Vagina (tissue), 2 donors: ENCODE measurements at places on chromosomes 4 and X.

DNA sequence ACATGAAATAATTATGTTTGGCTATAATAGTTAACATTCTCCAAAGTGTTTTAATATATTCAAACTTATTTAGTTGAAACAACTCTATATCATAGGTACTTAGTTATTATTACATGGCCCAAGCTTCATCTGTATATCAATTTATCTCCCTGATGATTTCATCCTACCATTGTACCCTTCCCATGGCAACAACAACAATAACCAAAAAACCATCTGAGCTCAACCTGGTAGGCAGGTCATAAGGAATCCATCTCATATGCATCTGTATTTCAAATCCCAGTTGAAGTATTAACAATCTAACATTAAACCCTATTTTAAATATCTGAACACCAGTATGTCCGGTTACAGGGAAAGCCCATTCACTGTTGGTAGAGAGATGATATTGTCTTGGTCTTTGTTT, 33.1 kb upstream of the SLC7A11 start:
- DNase-seq = no peak

- DNase-seq = no peak
These were observed 215.3 kb upstream of the CTSO start for GRCh38 chr4:156169011-156169410.

GRCh38 chrX:39377773-39378172, 576.5 kb downstream of the MID1IP1 start:
- DNase-seq = no peak

GRCh38 chrX:139086246-139086645, 374.7 kb upstream of the FGF13 start:
- DNase-seq = no peak

DNA sequence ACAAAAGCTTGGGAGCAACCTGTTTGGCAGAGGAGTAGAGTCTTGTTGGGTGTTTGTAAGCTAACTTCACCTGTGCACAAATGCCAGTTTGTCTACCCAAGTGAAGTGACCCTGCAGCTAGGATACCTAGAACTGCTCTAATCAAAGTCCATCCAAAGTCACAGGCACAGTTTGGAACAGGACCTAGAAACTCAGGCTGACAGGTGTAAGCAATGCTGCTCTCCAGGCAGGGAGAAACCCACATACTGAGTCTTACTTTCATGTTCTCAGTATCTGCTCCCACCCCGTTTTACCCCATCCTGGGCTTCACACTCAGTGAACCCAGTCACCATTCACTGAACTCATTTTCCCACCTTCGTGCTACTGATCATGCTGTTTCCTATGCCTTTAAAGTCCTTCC, 40.3 kb downstream of the MAML3 start:
- DNase-seq = no peak

GRCh38 chr4:15148691-15149090, 146.4 kb downstream of the CPEB2 start:
- DNase-seq = no peak

DNA sequence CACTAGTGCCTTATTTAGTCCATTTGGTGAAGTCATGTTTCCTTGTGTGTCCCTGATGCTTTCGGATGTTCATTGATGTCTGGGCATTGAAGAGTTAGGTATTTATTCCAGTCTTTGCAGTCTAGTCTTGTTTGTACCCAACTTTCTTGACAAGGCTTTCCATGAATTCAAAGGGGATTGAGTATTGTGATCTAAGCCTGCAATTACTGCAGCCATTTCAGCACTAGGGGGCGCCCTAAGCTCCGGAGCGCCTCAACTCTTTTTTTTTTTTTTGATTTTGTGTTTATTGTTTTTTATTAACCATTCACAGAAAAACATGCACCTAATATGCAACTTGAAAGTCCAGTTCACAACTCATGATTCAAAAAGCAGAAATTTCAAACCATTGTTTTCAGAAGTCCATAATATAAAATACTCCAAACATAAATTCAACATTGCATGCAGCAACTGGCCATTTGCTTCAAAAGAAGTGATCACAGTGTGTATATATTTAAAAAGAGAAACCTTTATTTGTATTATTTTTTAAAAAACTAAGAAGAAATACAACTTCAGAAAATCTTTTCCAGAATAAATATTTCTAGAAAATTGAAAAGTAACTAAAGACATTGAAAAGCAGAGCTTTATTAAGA, 59.2 kb downstream of the PTPN13 start:
- no peak for DNase-seq

DNA sequence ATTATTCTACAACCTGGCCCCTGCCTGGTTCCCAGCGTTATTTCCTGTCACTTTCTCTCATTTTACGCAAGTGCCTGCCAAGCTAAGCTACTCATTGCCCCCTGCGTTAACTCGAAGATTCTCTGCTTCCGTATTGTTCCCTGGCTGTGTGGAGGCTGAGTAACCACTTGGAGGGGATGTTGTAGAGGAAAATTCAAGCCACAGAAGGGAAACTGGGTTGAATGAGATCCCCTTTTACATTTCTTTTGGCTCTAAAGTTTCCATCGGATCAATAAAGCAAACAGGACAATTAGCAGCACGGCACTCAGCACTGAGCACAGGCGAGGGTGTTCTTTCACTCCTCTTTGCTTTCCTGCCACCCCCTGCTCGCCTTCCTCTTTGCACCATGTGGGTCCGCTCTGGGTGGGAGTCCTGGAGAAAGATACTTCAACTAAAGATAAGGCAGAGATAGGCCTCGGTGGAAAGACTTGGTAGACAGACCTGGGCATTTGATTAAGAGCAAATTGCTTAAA, 4.2 kb upstream of the TMSB4X start:
- DNase-seq = no peak

DNA sequence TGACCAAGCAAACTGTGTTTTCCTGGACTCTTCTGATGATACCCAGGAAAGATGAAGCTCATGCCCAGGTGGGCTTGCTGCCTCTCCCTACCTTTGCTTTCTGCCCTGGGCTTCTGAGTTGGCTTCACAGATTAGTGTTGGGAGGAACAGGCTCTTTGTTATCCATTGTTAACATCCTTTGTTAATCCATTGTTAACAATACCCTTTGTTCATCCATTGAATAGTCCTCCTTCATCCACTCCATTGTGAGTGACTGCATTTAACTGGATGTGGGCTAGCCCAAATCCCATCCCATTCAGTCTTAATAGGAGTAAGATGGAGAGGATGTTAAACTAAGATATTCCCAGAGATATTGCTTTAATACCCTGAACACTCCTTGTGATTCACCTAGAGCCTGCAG, 199.0 kb upstream of the LNX1 start:
- no peak for DNase-seq

DNA sequence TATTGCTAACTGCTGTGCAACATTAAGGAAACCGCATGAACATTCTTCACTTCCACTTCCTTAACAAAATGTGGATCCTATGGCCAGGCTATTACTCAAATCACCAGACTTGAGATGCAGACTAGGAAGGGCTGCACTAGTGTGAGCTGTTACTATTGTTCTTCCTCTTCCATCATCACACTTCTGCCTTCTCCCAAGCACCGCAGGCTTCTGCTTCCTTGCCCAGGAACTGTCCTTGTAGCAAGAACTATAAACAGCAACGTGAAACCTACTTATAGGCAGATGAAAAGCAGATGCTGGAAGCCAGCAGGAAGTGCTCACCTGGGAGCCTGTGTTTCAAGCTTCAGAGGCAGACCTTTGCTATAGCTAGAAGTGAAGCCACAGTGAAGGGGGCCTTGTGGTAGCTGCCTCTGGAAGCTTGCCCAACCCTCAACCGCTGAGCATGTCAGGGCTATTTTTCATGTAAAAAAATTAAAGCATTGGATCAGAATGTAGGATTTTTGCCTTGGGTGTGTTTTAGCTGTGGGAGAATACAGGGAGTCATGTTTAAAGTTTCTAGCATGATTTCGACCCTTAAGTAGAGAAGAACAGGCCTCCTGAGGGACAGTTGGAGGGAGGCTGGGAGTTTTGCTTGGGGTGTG, 43.9 kb downstream of the CLNK start:
- DNase-seq = no peak

DNA sequence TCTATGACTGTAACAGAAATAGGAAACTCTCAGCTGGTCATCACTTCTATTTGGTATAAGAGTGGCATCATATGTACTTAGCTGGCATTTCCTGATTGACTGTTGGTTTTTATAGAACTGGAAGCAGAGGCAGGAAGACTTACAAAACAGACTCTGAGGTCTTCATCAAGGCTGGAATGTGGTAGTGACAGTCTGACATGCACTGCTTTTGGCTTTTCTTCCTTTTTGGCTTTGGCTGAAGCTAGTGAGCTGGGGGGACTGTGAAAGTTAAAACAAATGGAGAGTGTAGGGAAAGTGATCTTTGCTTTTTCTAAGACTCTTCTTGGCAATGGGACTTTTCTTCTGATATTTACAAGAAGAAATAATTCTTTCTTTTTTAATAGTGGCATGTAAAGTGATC, 121.1 kb upstream of the SLC4A4 start:
- no peak for DNase-seq

DNA sequence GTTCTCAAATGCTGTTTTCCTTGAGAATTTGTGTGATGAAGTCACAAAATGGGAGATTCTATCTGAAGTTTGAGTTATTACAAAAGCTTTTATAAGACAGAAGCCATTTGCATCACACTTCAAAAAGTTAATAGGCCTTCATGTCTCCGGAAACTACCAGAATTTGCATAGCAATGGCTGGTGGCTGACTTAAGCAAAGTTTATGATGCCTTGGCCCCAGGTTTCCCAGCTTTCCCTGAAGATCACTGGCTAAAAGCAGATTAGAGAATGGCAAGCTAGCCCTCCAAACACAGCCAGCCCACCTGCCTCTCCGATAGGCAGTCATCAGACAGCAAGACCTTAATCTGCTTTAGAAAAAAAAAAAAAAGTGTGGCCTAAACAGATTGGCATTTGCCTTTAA, 197.8 kb downstream of the HS3ST1 start:
- no peak for DNase-seq

DNA sequence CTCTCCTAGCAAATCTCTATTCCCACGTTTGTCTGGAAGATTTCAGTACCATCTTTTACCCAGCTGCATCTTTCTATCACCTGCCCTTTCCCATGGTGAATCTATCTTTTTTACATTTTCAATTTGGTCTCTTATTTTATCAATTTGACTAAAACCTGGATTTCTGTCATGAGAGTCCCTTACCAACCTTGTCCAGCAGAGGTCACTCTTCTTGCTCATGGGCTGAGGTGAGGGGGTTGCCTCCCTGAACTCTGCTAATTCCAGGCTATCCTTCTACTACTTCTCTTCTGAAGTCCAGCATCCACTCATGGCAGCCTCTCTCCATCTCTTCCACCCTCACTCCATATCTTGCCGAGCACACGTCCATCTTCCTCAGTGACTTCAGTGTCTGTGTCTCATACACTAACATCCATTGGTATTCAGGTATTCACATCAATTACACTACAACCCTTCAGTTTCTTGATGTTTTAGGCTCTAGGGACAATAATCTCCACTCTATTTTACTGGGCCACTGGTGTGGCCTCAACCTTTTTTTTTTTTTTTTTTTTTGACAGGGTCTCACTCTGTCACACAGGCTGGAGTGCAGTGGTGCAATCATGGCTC, 17.8 kb upstream of the ZNF827 start:
- no peak for DNase-seq

GRCh38 chrX:77742788-77743476, 43.1 kb downstream of the ATRX start:
- DNase-seq = no peak

- DNase-seq = no peak
These were observed 169.1 kb downstream of the GUCY2F start for GRCh38 chrX:109312757-109313156.

- DNase-seq = no peak
These were observed 1.8 kb downstream of the TBC1D1 start for GRCh38 chr4:37892641-37893040.

- no peak for DNase-seq
These were observed 99.6 kb downstream of the IQCM start for GRCh38 chr4:149715822-149716585.

DNA sequence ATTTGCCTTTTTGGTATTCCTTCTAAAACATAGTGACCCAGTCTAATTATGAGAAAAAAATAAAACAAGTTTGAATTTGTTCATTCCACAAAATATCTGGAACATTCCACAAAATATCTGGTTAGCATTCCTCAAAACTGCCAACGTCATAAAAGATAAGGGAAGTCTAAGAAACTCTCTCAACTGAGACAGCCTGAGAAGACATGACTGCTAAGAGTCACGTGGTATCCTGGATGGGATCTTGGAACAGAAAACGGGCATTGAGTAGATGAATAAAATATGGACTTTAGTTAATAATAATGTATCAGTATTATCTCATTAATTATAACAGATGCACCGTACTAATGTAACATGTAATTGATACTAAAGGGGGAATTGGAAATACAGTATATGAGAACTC, 280.9 kb downstream of the ARAP2 start:
- no peak for DNase-seq

- no peak for DNase-seq
These were observed 367.9 kb upstream of the SPOCK3 start for GRCh38 chr4:167602157-167602556.

GRCh38 chr4:108828620-108829019, 65.8 kb upstream of the ETNPPL start:
- no peak for DNase-seq

DNA sequence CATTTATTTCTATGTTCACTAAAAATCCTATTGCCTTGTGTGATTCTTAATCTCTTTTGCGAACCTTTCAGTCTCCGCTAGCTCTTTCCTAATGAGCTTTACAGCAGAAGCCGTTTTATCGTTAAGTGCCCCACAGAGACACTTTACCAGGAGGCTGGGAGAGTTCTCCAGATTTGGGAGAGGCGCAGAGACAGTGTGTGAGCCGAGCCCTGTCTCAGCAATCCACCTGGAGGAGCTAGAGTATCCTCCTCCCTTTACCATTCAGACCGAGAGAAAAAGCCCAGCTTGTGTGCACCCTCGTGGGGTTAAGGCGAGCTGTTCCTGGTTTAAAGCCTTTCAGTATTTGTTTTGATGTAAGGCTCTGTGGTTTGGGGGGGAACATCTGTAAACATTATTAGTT, 54.9 kb upstream of the MTM1 start:
- DNase-seq = no peak

DNA sequence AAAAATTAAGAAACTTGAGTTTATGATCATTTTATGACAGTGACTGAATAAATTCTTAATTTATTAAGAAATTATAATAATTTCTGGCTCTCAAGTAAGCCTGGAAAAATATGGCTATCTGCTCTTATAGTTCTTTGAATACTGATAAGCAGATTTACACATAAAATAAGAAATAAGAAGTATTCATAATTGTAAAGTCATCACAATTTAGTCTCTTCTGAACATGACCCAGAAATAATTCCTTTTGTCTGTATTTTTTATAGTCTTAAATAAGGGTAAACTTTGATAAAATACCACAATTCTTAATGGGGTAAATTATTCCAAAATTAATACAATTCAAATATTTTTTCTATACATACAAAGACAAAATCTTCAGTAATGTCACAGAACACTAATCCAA, 72.7 kb downstream of the ANKRD17 start:
- DNase-seq = no peak
